ENCODE measurements at places on chromosomes 4 and X.
A peak's percentile ranks its signal among the peaks of the same experiment; 100 is the strongest.

DNA sequence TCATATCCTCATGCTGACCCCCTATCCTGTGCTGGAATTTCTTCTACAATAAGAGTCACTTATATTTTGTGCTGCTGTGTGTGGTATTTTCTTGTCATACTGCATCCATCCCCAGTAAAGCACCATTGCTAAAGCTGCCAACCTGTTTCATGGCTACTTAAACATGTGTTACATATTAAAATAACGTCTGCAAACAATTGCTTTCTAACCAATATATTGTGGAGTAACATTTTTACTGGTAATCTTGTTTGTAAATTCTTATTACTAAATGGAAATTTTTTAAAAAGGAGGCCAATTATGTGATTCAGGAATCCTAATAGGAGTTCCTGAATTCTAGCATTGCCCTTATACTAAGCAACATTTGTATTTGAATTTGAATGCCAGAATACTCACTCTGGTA is 160.3 kb upstream of the VEGFC start:
- DNase-seq: no peak

DNA sequence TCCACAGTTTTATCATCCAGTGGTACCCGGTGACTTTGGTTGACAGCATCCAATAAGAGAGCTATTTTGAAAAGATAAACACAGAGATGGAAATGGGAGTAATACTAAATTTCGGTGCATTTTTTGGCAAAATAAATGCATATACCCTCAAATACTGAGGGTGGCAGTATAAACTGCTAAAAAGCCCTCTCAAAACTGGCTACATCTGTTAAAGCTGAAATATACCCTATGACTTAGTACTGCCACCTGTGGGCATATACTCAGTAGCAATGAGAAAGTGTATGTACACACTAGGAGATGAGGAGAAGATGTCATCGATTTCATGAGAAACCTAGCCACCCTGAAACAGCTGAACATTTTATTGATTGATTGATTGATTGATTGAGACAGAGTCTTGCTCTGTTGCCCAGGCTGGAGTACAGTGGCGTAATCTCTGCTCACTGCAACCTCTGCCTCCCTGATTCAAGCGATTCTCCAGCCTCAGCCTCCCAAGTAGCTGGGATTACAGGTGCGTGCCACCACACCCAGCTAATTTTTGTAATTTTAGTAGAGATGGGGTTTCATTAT is 12.2 kb upstream of the TMEM128 start:
- peak; percentile 77 for DNase-seq

GRCh38 chr4:164701665-164702064 is 52.3 kb upstream of the SMIM31 start:
- DNase-seq: no peak

DNA sequence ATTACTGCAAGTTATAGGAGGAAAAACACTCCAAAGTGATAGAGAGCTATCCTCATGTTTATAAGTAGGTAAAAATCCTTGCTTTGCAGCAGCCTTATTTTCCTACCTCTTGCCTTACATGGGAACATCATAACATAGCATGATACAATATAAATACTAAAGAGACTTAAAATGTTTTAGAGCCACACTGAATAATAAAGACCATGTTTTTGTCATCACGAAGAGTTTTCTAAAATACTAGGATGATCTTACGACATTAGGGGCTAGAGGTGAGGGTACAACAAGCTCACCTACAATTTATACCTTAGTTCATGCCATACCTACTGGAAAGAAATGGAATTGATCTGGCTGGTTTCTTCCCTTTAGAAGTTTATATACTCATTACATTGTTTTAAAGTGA is 184.8 kb downstream of the FBXW7 start:
- no peak for DNase-seq

GRCh38 chrX:152893980-152894610 is 3.8 kb upstream of the ZNF185 start:
- DNase-seq: no peak

DNA sequence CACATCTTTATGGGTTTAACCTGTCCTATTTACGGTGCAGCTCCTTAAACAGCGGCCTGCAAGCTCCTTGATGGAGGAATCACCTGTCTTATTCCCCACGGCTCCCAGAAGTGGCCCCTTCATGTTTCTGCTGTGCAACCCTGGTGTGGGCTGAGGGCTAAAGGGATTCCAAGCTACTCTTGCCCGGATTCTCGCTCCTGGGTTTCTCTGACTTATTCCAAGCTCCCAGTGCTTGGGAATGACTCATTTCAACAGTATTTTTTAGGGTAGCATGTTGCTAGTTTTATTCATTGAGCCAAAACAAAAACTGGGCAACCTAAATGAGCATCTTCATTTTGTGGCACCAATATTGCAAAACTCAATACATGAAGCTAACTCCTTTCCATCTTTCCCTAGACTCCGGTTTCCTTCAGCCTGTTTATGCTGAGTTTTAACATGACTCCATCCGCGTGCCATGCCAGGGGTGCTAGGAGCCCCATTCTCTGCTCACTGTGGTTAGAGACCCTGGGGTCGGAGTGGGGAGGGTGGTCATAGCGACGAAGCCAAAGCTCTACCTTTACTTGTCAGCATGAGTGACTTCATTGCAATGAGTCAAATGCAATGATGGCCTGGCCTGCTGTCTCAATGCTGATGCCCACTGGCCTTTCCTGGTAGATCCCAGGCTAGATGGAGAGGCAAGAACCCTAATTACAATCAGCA is 349.7 kb downstream of the NR3C2 start:
- no peak for DNase-seq

GRCh38 chr4:24881508-24882196 is 31.2 kb downstream of the CCDC149 start:
- no peak for DNase-seq

DNA sequence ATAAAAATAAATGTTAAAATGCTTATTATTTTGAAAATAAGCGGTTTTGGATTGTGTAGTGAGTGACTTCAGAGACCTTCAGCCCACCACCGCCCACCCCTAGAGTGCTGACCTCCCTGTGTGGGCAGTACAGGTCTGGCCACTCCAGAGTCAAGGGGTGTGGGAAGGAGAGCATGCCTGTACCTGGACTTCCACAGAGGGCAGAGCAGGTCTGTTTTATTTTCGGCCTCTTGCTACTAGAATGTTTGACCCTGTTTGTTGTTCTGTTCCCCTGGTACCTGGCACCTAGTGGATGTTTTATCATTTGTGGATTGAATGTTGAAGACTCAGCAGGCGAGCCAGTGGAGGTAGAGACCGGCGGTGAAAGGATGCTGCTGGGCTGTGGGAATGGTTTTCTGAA is 14.3 kb downstream of the PIGG start:
- no peak for DNase-seq

DNA sequence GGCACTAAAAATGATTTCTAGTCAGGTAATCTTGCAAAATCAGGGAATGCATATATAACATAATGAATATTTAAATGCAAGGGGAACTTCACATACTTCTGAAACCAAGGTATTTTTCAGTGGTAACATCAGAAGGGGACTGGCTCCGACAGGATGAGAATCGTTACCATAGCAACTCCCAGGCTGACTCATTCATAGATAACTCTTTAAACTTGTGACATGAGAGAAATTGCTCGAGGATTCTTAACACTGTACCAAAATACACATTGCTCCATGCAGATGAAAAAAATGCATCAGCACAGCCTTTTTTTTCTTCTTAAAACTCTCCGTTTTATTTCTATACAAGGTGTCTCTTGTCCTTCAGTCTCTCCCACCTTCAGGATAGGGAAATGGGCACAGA is 114.3 kb downstream of the GABRB1 start:
- DNase-seq: peak; percentile 21

Measured in NB4 (cell line).